ENCODE measurements at places on chromosomes 7 and 10. TPM values are rescaled to one million over a fixed set of nuclear protein-coding genes. Genes with fewer than 3 reads are reported as not detected.

DNA sequence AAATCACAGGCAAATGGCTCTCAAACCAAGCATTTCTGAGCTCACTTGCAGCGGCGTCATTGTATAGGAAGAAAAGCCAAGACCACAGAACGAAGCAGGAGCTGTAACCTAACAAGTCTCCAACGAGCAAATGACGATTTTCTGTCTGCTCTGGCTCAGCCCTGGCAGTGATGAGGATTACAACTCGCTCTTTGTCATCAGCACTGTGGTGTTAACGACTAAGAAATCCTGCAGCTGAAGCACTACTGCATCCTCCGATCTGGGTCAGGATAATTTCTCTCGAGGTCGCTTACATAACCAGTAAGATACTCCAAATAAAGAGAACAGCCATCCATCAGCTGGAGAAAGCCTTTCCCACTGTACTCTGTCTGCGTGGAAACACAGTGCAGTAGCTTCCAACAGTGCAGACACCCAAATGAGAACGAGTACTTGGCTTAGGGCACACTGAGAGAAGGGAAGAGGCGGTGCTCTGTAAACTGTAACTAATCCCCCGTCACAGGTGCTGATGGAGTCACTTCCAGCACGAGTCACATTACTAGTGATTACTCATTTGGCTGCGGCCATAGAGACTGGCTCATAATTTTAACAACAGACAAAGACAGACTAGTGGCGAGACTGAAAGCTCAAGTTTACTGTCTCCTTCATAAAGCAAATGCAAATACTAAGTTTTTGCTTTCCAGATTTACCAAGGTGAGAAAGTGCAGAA, 135.8 kb downstream of the NRBF2 start:
- H3K27me3 ChIP-seq = no peaks in the 10 kb centered on the region
- no peaks in the 10 kb centered on the region for H3K4me1 ChIP-seq
- H3K36me3 ChIP-seq = no peaks in the 10 kb centered on the region
- peak overlapping the region; percentile 37 for H3K4me3 ChIP-seq
- peak; percentile 92 for DNase-seq

GRCh38 chr10:128855618-128856428, 611.2 kb upstream of the MGMT start:
- no peak overlapping the region for H3K4me3 ChIP-seq
- H3K27ac ChIP-seq = peak overlapping the region; percentile 66
- no peaks in the 10 kb centered on the region for H3K27me3 ChIP-seq
- DNase-seq = no peak
- peaks cover 17% of the 10 kb centered on the region for H3K4me1 ChIP-seq
- H3K36me3 ChIP-seq = no peaks in the 10 kb centered on the region

GRCh38 chr7:80823057-80823456, 95.8 kb downstream of the SEMA3C start:
- H3K27ac ChIP-seq = no peak overlapping the region
- no peak for DNase-seq
- no peak overlapping the region for H3K4me3 ChIP-seq
- no peaks in the 10 kb centered on the region for H3K4me1 ChIP-seq
- H3K36me3 ChIP-seq = no peaks in the 10 kb centered on the region
- H3K27me3 ChIP-seq = no peaks in the 10 kb centered on the region

- H3K27ac ChIP-seq = no peak overlapping the region
- DNase-seq = no peak
- no peaks in the 10 kb centered on the region for H3K4me1 ChIP-seq
- no peak overlapping the region for H3K4me3 ChIP-seq
- H3K27me3 ChIP-seq = no peaks in the 10 kb centered on the region
- no peaks in the 10 kb centered on the region for H3K36me3 ChIP-seq
Measured at GRCh38 chr7:133360201-133360600, 107.3 kb downstream of the EXOC4 start.

GRCh38 chr10:80561950-80562349, 24.2 kb downstream of the SH2D4B start:
- no peaks in the 10 kb centered on the region for H3K4me1 ChIP-seq
- no peaks in the 10 kb centered on the region for H3K27me3 ChIP-seq
- H3K36me3 ChIP-seq = no peaks in the 10 kb centered on the region
- no peak for DNase-seq
- H3K4me3 ChIP-seq = no peak overlapping the region

DNA sequence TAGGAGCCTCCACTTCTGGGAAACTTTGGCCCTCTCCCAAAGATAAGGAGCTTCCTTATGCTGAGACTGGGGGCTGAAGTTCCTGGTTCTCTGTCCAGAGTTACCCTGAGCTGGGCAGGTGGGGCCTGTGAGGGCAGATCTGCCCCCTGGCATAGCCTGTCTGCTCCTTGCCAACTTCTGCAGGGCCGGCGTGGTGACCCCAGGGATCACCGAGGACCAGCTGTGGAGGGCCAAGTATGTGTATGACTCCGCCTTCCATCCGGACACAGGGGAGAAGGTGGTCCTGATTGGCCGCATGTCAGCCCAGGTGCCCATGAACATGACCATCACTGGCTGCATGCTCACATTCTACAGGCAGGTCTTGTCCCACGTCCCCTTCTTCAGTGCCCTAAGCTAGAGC, 4.3 kb downstream of the SFXN3 start:
- peaks cover 16% of the 10 kb centered on the region for H3K4me1 ChIP-seq
- H3K4me3 ChIP-seq = no peak overlapping the region
- no peak for DNase-seq
- peaks cover 4% of the 10 kb centered on the region for H3K36me3 ChIP-seq
- no peaks in the 10 kb centered on the region for H3K27me3 ChIP-seq

DNA sequence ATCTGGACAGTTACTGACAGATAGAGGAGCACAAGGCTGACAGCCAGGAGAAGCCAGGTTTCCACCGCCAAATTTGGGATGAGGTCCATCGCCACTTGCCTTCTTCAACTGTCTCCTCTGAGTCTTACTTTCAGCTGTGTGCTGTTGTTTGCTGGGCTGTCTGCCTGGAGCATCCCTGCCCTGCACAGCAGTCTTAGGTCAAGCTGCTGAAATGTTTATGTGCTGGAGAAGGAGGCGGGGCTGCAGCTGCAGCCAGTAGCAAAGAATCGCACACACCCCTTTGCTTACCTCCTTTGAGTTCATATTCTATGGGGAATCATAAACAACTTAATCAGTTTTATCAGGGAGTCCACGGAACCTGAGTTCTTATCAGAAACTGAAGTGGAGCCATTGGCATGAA, 20.1 kb upstream of the CYP3A5 start:
- no peaks in the 10 kb centered on the region for H3K27me3 ChIP-seq
- H3K27ac ChIP-seq = no peak overlapping the region
- H3K4me1 ChIP-seq = no peaks in the 10 kb centered on the region
- no peaks in the 10 kb centered on the region for H3K36me3 ChIP-seq
- H3K4me3 ChIP-seq = no peak overlapping the region

GRCh38 chr10:77351386-77351785, 286.2 kb downstream of the KCNMA1 start:
- no peak overlapping the region for H3K4me3 ChIP-seq
- no peak for DNase-seq
- H3K27ac ChIP-seq = no peak overlapping the region
- no peaks in the 10 kb centered on the region for H3K36me3 ChIP-seq

DNA sequence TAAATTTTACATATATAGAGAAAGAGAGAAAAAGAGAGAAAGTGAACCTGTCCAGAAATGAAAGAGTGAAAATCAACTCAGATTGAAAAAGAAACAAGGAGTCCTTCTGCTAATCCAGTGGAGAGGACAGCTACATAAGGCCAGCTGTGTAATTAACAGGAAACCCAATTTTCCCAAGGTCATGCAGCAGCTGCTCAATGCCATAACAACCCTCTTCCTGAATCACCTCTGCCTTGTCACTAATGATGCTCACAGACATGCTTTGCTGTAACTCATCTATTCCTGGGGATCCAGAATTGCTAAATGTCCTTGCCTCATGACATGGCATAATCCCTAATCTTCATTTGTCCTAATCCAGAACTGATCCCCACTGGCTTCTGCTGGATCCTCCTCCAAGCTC, 288.6 kb downstream of the NEBL start:
- H3K4me1 ChIP-seq = no peaks in the 10 kb centered on the region
- no peak for DNase-seq
- H3K36me3 ChIP-seq = no peaks in the 10 kb centered on the region
- no peak overlapping the region for H3K4me3 ChIP-seq

GRCh38 chr10:11208908-11209829, 191.5 kb downstream of the CELF2 start:
- no peaks in the 10 kb centered on the region for H3K4me1 ChIP-seq
- DNase-seq = no peak
- no peaks in the 10 kb centered on the region for H3K36me3 ChIP-seq
- no peaks in the 10 kb centered on the region for H3K27me3 ChIP-seq
- H3K4me3 ChIP-seq = no peak overlapping the region

Gene CALHM3
- 0.51 TPM for total RNA-seq

Gene CALML3
- 8.0 TPM for total RNA-seq

Gene ZNF365
- 0.55 TPM for total RNA-seq

Gene SERPINE1
- total RNA-seq = 3.7 TPM

All from prostate gland (tissue), 2 donors.